ENCODE measurements at places on chromosomes 5 and 9. TPM values are rescaled to one million over a fixed set of nuclear protein-coding genes. Genes with fewer than 3 reads are reported as not detected.

MYORG gene
- 9.7 TPM for total RNA-seq

AK8 gene
- 0.50 TPM for total RNA-seq

SLC25A2 gene
- total RNA-seq, result 0.24 TPM

ANKRD31 gene
- total RNA-seq, result 0.09 TPM

CMYA5 gene
- total RNA-seq, result 1.1 TPM

PIP5K1B gene
- 5.2 TPM for total RNA-seq

OR1J2 gene
- not detected for total RNA-seq

- DNase-seq, result no peak
These were observed 3.2 kb upstream of the RNU6ATAC start for GRCh38 chr9:134167530-134167931.

GRCh38 chr5:169798438-169798837 is 161.4 kb downstream of the DOCK2 start:
- no peak for DNase-seq

GRCh38 chr5:64612344-64612961 is 77.8 kb upstream of the SHISAL2B start:
- DNase-seq, result peak; percentile 38

DNA sequence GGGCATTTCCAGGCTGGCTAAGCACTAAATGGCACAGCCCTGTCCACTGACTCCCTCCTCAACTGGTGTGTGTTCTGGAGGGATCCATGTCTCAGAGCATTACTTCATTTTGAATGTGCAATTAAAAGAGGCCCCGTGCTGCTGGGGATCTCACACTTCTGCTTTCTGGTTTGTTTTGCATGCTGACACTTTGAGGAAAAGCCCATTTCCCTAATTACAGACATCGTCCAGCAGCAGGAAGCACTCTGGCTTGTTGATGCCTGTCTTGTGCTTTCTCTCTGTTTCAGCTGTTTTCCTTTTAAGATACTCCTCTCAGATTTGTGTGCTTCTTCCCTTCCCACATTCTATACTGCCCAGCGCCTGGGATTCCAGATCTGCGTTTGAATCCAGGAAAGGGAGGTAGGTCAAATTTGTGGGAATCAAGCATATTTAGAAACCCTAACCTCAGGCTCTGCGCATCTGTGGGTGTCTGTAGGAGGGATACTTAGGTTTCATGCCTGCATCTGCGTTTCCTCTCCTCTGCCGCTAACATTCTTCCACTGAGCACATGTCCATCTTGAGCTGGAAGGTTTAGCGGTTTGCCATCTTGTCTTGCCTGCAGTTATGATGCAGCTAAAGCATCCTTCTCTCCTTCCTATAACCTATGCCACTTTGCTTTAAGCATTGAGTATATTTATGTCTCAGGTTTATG is 25.7 kb downstream of the SYK start:
- DNase-seq, result no peak

DNA sequence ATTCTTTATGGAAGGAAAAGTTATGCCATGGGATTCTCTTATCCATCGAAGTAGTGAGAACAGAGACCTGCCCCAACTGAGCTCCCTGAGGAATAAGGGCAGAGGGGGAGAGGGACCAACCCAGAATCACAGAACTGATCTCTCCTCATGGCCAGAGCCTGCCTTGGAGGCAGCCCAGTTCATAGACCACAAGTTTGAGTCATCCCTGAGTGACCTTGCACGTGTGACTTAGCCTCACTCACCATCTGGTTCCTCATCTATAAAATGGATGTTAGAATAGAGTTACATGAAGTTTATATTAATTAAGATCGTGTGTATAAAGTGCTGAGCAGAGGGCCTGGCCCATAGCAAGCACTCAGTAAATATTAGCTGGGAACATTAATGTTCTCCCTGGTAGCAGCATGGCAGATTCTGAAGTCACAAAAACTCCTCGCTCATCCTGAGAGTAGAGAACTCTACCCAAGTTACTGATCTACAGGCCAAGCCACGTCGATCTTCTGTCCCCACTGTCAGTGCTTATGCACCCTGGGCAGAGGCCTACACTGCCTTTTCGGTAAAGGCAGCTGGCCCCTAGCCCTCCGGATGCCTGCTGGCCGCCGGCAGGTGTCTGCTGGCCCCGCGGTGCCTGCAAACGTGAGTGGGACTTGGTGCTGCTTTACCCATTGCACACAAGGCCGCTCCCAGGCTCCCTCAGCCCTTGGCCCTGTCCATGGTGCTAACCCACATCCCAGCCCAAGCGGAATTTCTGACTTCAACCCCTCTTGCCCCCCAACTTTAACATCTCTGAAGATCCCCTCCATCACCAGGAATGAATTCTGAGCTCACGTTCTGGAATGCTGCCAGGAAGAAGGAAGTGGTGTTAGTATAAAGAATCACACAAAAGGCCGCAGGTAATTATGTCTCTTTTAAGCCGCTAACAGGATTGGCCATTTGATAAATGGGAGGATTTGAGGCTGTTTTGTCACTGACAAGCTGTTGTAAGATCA is 61.1 kb upstream of the ARAP3 start:
- peak; percentile 84 for DNase-seq

GRCh38 chr9:79083621-79084020 is 488.1 kb upstream of the TLE4 start:
- DNase-seq, result no peak

DNA sequence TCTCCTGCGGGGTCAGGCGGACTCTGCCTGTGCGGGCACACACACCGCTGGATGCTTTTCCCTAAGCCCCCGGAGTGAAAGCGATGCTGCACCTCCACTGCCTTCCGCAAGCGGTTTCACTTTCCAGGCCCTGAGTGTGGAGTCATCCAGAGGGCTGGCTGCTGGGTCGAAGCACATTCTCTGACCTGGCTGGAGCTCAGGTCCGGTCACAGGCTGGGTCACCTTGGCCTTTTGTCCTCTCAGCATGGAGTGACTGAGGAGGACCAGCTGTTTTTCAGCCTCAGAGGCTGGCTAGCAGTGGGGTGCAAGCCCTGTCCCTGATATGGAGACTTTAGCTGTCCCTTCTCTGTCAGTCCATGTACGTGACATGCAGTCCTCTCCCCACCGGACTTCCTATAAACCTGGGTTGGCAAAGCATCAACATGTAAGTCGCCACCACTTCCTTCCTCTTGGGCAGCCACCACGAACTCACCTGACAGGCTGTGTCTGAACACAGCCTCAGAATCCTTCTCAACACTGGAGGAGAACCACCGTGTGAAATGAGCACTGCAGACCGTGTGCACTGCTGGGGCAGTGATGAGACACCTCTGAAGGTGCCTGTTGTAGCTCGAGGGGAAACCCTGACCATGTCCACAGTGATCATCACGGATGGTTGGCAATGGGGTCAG is 51.3 kb downstream of the GADD45G start:
- no peak for DNase-seq

GRCh38 chr5:163424836-163425235 is 12.6 kb upstream of the CCNG1 start:
- no peak for DNase-seq

GRCh38 chr5:175686396-175686795 is 28.5 kb downstream of the HRH2 start:
- DNase-seq, result no peak

DNA sequence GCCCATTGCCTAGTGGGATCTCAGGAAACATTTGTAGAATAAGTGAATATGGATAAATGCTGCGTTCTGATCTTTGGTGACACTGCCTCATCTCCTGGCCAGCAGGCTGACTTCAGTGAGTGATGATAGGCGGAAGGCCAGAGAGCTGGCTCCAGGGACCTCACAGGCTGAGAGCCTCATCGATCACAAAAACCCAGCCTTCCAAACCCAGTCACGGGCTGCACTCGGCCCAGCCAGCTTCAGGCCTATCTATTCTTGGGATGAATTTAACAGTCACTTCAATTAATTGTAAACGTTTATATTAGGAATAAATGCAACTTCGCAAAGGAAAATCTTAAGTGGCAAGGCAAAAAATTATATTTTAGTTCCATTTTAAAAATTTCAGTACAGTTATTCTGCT is 201.6 kb downstream of the IRX2 start:
- no peak for DNase-seq

- DNase-seq, result no peak
These were observed 216.1 kb upstream of the WWC1 start for GRCh38 chr5:168075387-168075786.

DNA sequence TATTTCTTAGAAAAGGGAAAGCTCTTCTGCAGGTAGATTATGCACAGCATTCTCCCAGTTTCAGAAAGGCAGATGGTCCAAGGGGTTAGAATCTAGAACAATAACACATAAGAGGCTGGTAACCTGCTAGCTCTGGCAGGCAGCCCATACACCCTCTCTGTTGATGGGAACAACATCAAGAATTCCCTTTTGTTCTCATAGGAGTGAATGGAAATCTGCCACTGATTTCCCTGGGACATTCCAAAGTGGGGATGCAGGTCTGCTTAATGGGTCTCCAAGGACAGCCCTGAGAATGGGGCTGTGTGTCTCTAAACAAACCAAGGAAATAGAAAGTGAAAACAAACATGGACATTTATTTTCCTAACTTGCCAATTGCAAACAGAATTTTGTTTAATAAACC is 456.8 kb downstream of the EBF1 start:
- no peak for DNase-seq

GRCh38 chr9:79694676-79695400 is 123.1 kb downstream of the TLE4 start:
- peak; percentile 22 for DNase-seq

DNA sequence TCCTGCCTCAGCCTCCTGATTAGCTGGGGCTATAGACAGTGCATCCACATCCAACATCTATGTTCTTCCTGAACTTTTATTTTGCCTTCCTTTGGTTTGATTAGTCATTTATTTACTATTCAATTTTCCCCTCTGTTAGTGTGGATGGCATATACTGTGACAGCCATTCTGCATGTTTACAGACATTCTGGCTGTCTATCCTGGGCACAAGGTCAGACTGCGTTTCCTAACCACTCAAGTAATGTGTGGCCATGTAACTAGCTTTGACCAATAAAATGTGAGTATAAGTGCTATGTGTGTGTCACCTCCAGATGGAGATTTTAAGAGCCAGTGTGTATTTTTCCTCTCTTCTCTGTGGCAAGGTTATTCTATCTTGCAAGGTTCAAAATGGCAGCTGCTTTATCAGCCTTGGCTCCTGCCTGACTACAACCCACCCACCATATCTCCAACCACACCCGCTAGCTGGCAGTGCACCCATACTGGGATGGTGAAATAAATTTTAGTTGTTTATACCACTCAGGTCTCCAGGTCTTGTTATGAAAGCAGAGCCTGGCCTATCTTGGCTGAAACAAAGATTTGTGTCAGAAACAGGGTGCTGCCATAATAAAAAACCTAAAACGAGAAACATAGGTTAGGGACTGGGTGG is 32.2 kb downstream of the PDE6A start:
- DNase-seq, result no peak

DNA sequence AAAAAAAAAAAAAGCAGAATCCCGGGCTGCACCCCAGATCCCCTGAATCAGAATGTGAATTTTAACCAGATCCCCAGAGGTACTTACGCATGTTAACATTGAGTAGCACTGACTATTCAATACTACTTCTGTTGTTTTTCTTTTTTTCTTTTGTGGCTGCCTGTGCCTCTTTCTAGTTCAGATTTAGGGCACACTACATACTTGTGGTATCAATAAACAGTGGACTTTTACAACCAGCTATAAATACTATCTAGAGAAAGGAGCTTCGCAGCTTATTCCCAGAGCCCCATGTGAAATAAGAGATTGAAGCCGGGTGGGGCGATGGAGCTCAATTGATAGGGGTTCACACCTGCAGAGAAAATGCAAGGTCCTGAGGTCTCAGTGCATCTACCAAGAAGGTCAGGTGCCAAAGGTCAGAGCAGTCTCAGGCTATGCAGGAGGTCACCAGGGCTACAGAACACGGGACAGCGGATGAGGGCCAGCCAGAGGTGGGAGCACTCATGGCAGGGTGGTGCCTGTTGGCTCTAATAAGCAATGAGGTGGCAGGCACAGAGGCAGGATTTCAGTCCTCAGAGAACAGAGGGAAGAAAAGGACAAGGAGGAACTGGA is 22.3 kb downstream of the WWC1 start:
- no peak for DNase-seq

GRCh38 chr9:98935071-98935505 is 8.6 kb upstream of the COL15A1 start:
- DNase-seq, result no peak

Measured in WTC11 (cell line).